ENCODE measurements at places on chromosomes 13 and 19.

DNA sequence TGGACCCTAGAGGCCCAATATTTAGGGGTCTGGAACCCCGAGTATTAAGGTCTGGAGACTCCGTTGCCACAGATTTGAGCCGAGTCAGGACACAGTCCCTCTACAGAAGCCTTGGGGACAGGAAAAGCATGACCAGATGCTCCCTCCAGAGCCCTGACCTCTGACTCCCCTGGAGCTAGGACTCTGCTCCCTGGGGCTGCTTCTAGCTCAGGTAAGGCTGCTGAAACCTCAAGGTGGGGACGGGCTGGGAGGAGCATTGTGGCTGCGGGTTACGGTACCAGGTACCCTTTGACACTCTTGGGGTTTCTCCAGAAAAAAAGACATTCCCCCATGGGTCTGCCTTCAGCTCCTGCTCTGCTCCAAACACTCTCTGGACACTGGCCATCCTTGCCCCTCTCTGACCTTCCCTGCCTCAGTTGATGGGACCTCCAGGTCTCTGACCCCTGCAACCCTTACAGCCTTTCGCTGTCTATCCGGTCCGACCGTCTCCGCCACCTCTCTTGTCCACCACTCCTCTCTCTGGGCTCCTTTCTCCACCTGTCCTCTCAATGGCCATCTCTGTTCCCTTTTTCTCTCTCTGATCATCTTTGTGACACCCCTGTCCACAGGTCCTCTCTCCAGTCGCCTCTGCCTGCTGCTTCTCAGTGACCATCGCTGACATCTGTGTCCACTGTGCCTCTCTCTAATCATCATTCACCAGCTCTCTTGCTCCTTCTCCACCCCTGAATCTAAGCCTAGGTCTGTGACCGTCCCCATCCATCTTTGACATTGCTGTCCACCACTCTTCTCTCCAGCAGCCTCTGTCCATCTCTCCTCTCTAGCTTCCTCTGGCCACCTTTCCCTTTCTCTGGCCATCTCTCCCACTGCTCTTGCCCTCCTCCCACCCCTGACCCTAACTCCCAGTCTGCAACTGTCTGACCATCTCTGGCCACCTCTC, 1.4 kb downstream of the LRFN3 start:
- DNase-seq: no peak

- no peak for DNase-seq
These were observed 136.9 kb upstream of the SPRY2 start for GRCh38 chr13:80477661-80478443.

DNA sequence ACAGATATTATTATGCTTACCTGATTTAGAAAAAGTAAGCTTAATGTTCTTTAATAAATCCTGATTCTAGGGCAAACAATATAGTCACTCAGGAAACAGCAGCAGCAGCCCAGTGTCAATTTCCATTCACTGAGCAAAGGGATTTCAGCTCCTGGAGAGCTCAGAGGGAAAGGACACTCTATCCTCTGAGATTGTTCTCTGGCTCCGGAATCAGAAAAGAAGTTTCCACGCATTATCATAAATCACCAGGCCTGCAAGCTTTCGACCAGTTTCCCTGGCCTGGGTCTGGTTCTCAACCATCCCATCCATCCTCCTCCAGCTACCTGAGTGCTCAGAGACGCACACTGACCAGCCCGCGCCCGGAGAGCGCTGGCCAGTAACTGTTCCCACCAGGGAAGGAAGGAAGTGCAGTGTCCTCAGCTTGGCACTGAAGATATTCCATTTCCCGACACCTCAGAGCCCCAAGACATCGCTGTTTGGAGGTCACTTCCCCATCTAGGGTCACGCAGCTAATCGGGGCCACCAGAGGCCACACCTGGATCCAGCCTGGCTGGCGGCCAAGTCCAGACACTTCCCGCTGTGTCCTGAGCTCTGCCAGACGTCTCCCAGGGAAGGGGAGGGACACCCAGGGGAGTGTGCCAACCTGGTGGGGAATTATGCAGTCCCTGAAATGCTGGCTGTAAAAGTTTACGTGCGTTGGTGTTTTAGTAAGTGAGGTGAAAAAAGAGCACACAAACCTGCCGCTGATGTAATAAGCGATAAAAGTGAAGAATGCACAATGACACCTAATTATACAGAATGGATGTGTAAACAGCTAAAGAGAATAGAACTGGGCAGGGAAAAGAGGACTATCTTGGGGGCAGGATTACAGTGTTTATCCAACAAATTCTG, 29.1 kb downstream of the EPS15L1 start:
- no peak for DNase-seq

DNA sequence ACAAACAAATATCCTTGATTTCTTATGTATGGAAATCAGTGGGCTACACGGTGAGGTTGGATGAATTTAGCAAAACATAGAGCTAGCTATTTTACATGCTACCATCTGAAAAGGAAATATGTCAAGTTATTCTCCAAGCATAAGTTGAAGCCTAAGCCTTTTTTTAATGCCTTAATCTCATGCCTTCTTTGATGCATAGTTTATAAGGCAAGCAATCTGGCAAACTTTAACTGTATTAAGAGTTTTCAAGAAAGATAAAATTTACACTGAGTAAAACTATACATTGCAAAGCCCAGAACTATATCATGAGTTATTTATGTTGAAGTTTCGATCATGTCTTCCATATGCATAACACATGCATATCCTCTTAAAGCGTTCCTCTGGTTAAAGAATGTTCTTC, 85.0 kb upstream of the ATXN8OS start:
- no peak for DNase-seq

DNA sequence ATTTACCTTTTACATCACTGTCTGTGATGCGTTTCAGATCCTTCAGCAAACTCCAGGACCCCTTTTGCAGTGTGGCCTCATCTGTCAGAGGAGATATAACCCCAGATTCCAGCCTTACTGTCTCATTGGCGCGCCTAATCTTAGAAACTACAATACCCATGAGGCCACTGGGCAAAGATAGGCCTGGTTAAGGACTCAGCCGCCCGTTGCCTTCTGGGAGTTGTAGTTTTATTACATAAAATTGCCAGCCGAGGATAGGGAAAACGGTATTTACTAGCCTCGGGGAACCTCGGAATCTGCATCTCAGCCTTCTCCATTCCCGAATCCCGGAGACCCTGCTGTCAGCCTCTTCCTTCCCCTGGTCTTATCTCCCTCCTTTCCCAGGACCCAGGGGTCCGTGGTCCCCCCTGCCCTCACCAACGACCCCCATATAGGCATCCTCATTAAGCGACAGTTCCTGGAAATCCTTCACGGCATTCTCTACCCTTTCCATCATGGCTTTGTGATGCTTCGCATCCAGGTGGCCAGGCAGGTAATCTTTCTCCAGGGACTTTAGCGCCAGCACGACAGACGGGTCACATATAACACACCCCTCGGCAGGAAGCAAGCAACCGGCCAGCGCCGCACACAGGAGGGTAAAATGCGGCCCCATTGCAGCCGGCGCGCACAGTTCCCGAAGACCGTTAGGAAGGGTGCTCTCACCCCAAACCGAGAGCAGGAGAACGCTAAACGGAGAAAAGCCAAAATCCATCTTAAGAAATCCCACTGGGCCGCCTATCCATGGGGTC, 1.3 kb downstream of the IZUMO1 start:
- DNase-seq: no peak

DNA sequence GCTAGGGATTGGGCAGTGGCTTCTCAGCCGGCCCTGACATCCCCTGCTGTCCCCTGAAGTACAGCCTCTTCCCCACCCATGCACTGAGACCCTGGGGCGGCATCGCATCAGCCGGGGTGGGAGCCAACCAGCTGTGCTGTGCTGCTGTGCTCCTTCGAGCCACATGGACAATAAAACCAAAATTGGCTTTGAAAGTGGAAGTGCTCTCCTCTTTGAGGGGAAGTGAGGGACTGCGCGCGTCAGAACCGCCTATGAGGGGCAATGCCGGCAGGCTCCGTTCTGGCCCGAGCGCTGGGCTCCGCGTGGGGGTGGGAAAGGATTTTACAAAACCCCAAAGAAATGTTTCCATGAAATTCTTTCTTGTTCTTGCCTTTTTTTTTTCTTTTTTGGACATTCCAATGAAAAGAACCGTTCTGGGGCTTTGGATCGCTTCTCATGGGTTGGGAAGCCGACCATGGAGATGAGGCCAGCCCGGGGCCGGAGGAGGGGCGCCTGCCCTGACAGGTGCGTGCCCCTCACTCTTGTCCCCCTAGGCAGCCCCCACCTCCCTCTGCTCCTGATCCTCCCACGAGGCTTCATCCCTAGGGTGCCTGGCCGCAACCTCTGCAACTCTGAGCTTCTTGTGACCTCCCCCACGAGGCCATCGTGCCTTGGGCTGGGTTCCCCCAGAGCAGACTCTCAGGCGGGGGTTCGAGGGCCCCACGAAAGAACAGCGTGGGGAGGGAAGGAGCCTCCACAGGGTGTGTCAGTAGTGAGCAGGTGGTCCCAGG, 22.6 kb downstream of the KLHL26 start:
- no peak for DNase-seq

- no peak for DNase-seq
These were observed 1.2 kb downstream of the PLEKHA4 start for GRCh38 chr19:48867123-48867745.

DNA sequence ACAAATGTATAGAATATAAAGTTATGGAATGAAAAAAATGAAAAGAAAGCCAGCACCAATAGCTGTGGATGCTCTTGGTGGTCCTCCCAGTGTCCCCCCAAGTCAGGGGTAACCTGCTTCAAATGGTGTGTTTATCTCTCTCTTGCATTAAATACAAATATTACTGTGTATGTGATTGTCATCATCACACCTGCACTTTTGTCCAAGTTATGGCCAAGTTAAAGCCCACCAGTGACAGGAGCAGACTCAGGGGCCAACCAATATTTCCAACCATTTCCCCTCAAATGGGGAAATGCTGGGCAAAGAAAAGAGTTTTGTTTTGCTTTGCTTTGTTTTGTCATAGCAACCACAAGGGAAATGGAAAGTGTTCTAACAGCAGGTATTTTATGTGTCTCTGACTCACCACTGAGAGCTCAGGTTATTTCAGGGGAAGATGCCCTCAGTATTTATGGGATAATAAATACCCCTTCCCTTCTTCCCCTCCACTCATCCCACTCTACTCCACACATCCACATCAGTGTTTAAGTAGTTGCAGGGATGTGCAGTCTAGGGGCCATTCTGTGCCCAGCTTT, 133.6 kb downstream of the COL4A1 start:
- DNase-seq: no peak

DNA sequence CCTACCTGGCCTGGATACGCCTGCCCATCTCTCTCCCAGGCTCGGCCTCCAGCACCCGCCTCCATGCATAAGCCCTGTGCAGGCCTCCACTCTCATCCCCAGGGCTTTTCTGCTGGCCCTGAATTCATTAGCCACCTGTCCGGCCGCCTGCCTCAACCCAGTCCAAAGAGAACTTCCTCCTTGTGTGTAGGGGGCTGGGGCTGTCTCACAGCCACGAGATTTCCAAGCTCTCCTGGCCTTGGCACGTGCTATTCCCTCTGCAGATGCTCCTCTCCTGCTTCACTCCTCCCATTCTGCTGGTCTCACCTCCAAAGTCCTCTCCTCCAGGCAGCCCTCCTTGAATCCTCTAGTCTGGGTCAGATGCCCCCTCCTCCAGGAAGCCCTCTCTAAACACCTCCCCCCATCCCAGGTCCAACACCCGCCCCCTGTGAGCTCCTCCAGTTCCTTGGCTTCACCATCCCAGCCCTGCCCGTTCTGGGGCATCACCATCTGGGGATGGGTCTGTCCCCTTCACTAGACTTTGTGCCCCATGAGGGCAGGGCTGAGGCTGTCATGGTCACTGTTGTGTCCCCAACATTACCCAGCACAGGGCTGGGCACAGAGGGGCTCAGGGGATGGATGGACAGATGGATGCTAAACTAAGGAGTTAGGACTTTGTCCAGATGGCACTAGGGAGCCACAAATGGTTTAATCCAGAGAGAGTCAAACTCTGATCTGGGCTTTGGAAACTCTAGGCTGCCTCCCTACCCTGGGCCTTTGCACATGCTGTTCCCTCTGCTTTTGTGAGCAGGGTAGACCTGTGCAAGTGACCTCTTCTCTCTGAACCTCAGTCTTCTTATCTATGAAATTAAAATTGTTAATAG, 14.8 kb downstream of the MEIS3 start:
- no peak for DNase-seq

- DNase-seq: no peak
These were observed 2.0 kb downstream of the TNFSF11 start for GRCh38 chr13:42575938-42576337.

GRCh38 chr19:35555301-35556005, 8.0 kb downstream of the ATP4A start:
- DNase-seq: peak; percentile 23

GRCh38 chr19:50549059-50549926, 18.9 kb downstream of the LRRC4B start:
- no peak for DNase-seq

GRCh38 chr13:33611121-33611805, 206.7 kb upstream of the RFC3 start:
- no peak for DNase-seq

GRCh38 chr19:45217193-45217956, 27.8 kb downstream of the EXOC3L2 start:
- no peak for DNase-seq

- no peak for DNase-seq
These were observed 39.4 kb downstream of the VAV1 start for GRCh38 chr19:6811906-6812305.

- DNase-seq: no peak
These were observed 24.3 kb upstream of the SHFL start for GRCh38 chr19:10061717-10062310.

GRCh38 chr19:3369337-3370213, 3.2 kb downstream of the NFIC start:
- no peak for DNase-seq
